Globus pallidus (tissue), 1 donor: ENCODE measurements at places on chromosomes 2 and 18.

- DNase-seq = no peak
Measured at GRCh38 chr2:128584296-128584890, 265.7 kb upstream of the HS6ST1 start.

GRCh38 chr2:121294881-121295840, 10.2 kb upstream of the TFCP2L1 start:
- DNase-seq = no peak

- DNase-seq = no peak
Measured at GRCh38 chr2:15643791-15644585, 52.3 kb downstream of the DDX1 start.

- no peak for DNase-seq
Measured at GRCh38 chr18:2657788-2658458, 2.4 kb downstream of the SMCHD1 start.

DNA sequence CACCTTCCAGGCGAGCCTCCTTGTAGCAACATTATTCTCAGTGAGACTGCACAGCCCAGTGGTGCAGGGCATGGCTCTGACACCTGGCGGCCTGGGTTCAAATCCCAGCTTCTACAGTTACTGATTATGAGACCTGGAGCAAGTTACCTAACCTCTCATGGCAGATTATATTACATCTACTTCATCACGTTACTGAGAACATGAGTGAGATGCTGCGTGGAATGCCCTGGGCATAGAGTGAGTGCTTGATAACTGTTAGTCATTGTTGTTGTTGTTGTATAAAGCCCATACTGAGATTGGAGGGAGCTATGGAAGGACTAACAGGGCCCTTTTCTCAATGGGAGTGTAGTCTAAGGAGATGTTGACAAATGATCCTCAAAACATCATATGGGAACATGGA, 18.7 kb downstream of the PLCD4 start:
- DNase-seq = no peak

DNA sequence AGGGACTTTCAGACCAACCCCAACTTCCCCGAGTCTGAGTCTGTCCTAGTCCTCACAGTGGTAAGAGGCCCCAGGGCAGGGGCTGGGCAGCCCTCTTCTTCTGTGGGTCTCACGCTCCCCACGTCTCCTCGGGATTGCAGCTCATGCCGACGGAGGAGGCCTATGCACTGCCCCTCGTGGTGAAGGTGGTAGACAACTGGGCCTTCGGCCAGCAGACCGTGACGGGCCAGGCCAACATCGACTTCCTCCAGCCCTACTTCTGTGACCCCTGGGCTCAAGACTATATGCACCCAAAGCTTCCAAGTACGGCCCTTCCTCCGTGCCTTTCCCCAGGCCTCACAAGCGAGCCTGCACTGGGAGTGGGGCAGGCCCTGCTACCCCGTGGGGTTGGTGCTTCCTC, 44.3 kb downstream of the LMAN2L start:
- DNase-seq = no peak

- no peak for DNase-seq
Measured at GRCh38 chr2:199302851-199303250, 154.9 kb downstream of the SATB2 start.
